ENCODE measurements at places on chromosomes 13 and 19.
A peak's percentile ranks its signal among the peaks of the same experiment; 100 is the strongest.

GRCh38 chr19:6906559-6907060 is 19.2 kb downstream of the ADGRE1 start:
- DNase-seq: no peak

DNA sequence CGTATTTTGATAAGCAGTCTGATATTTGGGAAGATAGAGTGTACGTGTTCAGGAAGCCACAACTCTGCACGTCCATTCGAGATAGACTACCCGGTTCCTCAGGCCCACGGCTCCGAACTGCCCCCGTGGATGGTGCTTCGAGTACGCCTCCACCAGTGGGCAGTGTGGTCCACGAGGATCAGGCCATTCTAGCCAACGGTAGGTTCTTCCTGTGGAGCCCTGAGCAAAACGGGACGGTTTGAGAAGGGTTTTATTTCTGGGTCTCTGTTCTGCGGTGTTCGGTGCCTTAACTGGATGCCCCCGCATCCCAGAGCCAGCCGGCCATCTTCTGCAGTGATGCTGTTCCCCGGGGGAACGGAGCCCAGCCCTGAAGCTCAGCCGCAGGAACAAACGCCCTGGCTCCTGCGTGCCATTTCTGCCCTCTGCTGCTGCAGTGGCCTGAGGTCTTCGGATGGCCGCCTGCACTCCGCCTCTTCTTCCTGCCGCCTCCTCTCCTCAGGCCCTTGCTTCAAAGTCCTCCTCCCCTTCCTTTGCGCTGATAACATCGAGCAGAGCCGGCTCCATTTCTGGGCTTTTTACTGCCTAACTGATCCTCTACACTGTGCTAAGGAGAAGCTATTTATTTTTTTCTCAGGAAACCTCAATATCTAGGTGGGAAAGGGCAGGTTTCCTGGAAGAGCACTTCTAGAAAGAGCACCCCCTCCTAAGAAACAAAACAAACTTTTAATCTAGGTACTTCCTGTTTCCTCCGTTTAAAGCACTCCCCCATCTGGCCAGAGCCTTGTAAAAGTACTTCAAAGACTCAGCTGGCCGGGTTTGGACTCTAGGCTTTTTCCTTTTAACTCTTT is 36.2 kb upstream of the SLC46A3 start:
- no peak for DNase-seq

GRCh38 chr13:22017226-22017625 is 346.4 kb downstream of the FGF9 start:
- DNase-seq: no peak

- DNase-seq: no peak
Observed at GRCh38 chr19:48600679-48601417, 5.7 kb upstream of the SPACA4 start.

- DNase-seq: no peak
Observed at GRCh38 chr19:56423276-56423984, 19.3 kb downstream of the ZNF583 start.

- no peak for DNase-seq
Observed at GRCh38 chr19:21584537-21584936, 79.1 kb downstream of the ZNF429 start.

DNA sequence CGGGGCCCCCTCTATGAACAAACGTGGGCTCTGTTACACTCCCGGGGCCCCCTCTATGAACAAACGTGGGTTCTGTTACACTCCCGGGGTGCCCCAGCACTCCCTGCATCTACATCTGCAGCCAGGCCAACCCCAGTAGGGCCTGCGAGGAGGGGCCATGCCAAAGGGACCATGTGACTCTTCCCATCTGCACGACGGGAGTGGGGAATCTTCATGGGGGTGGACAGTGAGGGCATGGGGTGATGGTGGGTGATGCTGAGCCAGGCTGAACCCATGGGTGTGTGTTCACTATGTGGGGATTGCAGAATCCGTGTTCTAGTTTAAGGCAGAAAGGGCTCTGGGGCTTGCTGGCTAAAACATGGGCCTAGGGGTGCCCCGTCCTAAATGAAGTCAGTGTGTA is 69.9 kb upstream of the ARHGEF7 start:
- DNase-seq: no peak

- no peak for DNase-seq
Observed at GRCh38 chr13:31818236-31818635, 78.9 kb downstream of the RXFP2 start.

DNA sequence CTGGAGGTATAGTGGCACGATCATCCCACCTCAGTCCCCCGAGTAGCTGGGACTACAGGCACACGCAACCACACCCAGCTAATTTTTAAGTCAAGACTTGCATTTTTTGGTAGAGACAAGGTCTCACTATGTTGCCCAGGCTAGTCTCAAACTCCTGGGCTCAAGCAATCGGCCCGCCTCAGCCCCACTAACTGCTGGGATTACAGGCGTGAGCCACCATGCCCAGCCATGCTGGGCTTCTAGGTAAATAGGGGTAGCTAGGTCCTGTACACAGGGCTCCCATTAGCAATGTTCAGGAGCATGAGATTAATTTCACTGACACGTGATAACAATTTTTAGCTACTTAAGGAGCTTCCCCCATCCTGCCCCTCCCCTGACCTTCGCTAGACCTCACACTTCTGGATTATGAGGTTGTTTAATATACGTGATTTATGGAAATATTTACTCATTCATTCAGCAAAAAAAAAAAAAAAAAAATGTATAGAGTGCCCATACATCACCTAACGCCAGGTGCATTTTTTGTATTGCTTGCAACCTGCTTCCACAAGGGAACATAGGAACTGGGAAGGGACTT is 19.2 kb downstream of the TMEM272 start:
- no peak for DNase-seq

GRCh38 chr13:109406376-109406992 is 379.9 kb downstream of the IRS2 start:
- no peak for DNase-seq

GRCh38 chr19:29813642-29814041 is 1.9 kb downstream of the CCNE1 start:
- DNase-seq: no peak

DNA sequence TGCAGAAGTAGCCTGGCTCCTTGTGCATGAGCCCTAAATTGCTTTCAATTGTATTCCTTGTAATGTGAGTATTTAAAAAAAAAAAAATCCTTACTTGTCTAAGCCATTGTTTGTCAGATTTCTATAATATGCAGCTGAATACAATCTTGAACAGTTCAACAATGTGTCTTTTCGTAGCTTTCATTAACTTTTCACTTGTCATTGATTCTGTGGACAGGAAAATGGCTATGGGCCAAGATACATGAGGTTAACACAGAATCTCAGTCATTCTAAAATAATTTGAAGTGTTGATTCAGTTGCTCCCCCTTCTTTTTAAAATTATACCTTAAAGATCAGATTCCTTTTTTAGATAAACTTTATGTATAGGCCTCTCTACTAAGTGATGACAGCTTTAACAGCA is 395.8 kb upstream of the KLF12 start:
- no peak for DNase-seq

GRCh38 chr13:102651892-102652291 is 43.0 kb downstream of the METTL21C start:
- DNase-seq: no peak

- DNase-seq: no peak
Observed at GRCh38 chr19:35168196-35168595, 13.7 kb downstream of the FXYD5 start.

DNA sequence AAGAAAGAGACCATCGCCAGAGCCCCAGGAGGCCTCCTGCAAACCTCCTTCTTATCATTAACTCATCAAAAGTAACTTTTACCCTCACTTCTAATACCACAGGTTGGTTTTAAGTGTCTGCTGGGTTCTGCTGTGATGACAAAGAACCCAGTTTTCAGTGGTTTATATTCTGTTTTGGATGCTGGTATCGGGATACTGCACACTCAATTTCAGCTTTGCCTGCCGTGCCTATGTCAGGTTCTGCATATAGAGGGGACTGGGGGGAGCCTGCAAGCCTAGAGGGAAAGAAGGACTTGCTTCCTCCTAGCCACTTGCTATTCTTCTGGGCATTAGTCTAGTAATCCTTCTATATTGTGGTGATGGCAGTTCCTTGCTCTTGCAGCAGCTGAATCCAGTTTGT is 242.4 kb downstream of the KCNRG start:
- no peak for DNase-seq

DNA sequence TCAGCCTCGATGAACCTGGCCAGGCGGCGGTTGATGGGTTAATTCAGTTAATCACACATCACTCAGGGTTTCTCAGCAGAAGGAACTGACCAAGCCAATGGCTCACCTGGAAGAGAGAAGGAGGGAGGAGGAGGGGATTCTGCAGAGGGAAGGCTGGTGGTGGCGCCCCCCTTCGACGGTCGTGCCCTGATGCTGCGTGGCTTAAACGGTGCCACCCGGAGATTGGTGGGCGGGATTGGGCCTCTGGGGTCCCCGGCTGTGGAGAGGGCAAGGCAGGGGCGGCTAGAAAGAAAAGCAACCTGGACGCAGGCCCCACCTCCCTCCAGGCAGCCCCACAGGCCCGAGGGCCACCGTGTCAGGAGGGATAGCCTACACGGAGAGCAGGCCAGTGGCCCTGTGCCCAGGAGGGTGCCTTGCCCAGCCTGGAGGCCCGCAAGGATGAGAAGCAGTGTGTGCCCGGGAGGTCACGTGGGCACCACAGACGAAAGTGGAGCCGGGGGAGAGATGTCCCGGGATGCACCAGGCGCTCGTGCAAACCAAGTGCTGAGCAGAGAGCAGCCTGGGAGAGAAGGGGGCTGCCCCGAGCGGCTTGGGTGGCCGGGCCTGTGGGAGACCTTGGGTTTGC is 16.0 kb downstream of the CSNK1G2 start:
- no peak for DNase-seq

GRCh38 chr19:50293263-50294004 is 35.7 kb downstream of the KCNC3 start:
- DNase-seq: no peak

DNA sequence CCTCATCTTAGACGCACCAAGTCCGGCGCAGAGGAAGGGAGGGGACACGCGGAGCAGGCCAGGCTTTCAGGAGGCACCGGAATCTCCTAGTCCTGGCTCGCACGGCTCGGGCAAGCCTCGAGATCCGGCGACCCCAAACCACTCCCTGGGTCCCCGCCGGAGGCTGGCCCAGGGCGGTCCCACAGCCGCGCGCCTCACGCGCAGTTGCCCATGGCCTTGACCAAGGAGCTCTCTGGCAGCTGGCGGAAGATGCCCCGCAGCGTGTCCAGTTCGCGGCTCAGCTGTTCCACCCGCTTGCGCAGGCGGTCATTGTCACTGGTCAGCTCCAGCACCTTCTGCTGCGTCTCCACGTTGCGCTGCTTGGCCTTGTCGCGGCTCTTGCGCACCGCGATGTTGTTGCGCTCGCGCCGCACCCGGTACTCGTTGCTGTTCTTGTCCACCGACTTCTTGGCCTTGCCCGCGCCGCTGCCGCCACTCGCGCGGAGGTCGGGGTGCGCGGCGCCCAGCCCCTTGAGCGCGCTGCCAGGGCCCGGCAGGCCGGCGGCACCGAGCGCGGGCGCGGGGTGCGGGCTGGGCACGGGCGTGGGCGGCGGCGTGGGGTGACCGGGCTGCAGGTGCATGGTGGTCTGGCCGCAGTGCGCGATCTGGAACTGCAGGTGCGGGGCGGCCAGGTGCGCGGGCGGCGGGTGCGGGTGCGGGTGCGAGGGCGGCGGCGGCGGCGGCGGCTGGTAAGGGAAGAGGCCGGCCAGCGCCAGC is 1.0 kb downstream of the CEBPA start:
- no peak for DNase-seq

GRCh38 chr19:10887616-10888367 is 16.4 kb downstream of the CARM1 start:
- DNase-seq: no peak

DNA sequence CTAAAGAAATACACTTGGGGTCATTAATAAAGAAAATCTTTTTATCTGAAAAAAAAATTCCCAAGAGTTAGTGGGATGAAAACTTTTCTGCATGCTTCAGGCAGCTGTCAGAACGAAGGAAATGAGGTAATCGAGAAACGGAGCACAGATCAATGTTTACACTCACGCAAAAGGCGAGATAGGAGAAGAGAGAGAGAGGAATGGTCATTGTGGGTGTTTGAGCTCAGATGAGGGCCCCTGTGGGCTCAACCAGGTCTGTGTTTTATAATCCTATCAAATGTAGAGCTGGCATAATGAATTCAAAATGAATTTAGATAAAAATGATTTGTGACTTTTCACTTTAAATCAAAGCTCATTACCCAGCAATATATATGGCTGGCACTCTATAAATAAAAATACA is 6.3 kb upstream of the RXFP2 start:
- no peak for DNase-seq

DNA sequence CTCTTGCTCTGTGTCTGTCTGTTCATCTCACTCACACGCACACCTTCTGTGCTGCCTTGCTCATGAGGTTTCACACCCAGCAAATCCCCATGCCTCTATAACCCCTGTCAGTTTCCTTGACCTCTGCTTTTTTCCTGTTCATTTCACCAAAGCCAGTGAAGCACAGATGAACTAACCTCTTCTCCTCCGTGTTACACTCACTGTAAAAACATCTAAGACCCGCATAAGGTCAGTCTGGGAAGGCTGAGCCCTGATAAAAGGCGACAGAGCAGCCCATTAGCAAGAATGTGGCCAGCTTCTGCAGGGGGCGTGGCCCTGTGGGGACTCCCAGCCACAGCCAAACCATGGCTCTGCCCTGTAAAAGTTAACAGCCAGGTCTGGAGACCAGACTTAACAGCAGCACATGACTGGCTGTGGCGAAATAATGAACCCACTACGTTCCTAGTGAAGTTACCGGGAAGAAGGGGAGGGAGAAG is 42.8 kb upstream of the NPAS1 start:
- DNase-seq: peak; percentile 76

DNA sequence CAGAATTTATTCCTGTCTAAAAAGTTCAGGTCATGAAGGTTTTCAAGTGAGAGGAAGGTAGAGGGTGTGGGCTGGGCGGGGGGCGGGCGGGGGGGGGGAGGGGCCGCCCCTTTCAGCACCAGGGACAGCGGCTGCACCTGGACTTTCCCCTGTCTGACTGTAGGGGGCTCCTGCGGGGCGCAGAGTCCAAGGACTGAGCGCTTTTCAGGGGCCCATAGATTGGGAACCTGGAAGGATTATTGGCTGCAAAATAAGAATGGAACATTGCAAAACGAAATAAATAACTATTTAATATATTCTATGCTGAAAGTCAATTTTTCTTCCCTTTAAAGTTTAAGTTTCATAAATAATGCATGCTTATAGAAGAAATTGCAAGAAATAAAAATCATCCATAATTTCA is 8.9 kb upstream of the CYP4F3 start:
- no peak for DNase-seq

Data from epithelial cell of proximal tubule (primary cell).